Colonic mucosa (tissue), 4 donors: ENCODE measurements at places on chromosomes 2 and 18. TPM values are rescaled to one million over a fixed set of nuclear protein-coding genes. Genes with fewer than 3 reads are reported as not detected.

GRCh38 chr2:119716284-119716672 is 37.3 kb downstream of the TMEM177 start:
- H3K36me3 ChIP-seq, result no peaks in the 10 kb centered on the region
- no peak overlapping the region for H3K27ac ChIP-seq
- H3K4me1 ChIP-seq, result no peaks in the 10 kb centered on the region
- no peak for DNase-seq

DNA sequence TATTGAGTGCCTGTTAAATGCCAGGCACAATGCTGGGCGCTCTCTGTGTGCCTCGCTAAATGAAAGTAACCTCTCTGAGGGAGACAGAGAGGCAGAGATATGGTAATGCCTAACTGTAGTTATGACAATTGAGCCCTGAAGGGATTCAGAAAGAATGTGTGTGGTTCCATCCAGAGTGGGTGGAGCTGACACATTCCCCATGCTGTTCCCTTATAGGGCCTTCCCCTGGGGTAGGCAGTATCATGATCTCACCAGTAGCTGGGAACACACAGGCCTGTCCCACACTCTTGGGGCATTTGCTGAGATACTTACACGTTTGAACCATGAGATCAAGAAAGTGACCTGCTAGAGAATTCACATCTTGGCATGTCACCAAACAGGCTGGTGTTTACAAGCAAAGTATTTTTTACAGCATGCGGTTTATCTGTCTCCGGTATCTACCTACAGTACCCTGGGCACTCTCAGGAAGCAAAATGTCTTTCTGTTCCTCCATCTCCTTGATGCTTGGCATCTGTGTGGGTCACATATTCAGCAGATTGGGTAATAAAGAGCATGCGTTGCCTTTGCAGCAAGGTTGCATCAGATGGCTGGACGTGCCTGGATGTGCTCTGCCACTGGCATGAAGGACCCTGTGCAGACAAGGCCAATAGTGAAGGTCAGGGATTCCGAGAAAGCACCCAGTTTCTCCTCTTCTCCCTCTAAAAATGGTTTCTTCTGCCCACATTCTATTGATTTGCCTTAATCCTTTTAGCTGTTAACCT is 9.4 kb downstream of the CTIF start:
- H3K4me1 ChIP-seq, result no peaks in the 10 kb centered on the region
- H3K4me3 ChIP-seq, result no peak overlapping the region
- no peaks in the 10 kb centered on the region for H3K36me3 ChIP-seq
- H3K27me3 ChIP-seq, result no peaks in the 10 kb centered on the region
- H3K27ac ChIP-seq, result no peak overlapping the region
- no peak for DNase-seq

GRCh38 chr2:237149425-237149824 is 63.7 kb downstream of the COPS8 start:
- H3K36me3 ChIP-seq, result no peaks in the 10 kb centered on the region
- no peak for DNase-seq

Gene BIN1
- total RNA-seq, result 38.5 TPM

- no peak overlapping the region for H3K4me3 ChIP-seq
- no peaks in the 10 kb centered on the region for H3K27me3 ChIP-seq
These were observed 97.8 kb downstream of the TMEM18 start for GRCh38 chr2:579351-579886.

DNA sequence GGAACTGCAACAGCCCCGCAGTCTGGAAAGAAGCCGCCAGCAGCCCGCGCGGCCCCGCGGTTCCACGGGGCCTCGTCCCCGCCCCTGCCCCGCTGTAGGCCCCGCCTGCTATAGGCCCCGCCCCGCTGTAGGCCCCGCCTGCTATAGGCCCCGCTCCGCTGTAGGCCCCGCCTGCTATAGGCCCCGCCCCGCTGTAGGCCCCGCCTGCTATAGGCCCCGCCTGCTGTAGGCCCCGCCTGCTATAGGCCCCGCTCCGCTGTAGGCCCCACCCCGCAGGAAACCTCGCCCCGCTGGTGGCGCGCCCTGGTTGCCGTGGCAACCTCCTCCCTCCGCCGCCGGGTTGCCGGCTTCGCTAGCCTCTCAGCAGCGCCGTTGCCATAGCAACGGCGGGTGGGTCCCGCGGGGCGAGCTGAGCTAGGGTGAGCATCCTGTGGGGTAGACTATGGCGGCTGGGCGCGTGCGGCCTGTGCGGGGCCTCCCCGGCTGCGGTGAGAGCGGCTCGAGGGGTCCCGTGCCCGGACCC is 12.2 kb upstream of the KIF1A start:
- no peaks in the 10 kb centered on the region for H3K4me1 ChIP-seq
- no peak overlapping the region for H3K27ac ChIP-seq
- DNase-seq, result peak; percentile 95
- H3K36me3 ChIP-seq, result no peaks in the 10 kb centered on the region
- no peak overlapping the region for H3K4me3 ChIP-seq

GRCh38 chr2:193584522-193584938 is 1389.8 kb upstream of the TMEFF2 start:
- no peaks in the 10 kb centered on the region for H3K4me1 ChIP-seq
- no peak for DNase-seq
- H3K36me3 ChIP-seq, result no peaks in the 10 kb centered on the region
- no peak overlapping the region for H3K27ac ChIP-seq
- no peaks in the 10 kb centered on the region for H3K27me3 ChIP-seq

- no peak for DNase-seq
- no peaks in the 10 kb centered on the region for H3K36me3 ChIP-seq
- no peak overlapping the region for H3K27ac ChIP-seq
- H3K4me3 ChIP-seq, result no peak overlapping the region
These were observed 335.8 kb downstream of the TRIB2 start for GRCh38 chr2:13052547-13052946.

Gene MBD2
- total RNA-seq, result 110 TPM

DNA sequence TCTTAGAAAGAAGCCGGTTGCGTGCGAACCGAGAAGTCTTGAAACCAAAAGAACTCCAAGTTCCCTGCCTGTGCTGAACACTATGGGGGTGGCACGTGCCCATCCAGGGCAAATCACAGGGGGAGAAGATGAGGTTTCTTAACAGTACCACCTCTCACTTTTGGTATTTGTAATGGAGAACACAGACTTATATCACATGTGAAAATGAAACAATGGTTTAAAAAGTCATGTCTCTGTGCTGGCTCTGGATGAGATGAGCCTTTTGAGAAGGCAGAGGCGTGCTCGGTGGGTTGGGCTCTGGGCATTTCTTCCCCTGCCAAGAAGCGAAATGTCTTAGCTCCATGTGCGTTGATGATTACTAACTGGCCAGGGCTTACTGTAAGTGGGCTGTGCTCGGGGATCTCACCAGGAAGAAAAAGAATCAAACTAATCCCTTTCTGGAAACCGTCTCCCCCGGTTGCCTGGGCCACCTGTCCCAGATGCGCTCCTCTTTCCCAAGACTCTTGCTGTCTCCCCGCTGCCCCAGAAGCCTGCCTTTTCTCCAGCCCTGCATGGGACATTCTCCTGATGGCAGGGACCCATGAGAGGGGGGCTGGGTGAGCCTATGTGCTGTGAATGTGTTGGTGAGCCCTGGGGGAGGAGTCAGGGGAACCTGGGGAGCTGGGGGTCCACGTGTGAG is 252.9 kb downstream of the PRKCE start:
- no peaks in the 10 kb centered on the region for H3K27me3 ChIP-seq
- H3K4me1 ChIP-seq, result no peaks in the 10 kb centered on the region
- H3K4me3 ChIP-seq, result no peak overlapping the region
- H3K36me3 ChIP-seq, result no peaks in the 10 kb centered on the region
- no peak overlapping the region for H3K27ac ChIP-seq
- no peak for DNase-seq
